ENCODE measurements at places on chromosomes 12 and 14. TPM values are rescaled to one million over a fixed set of nuclear protein-coding genes. Genes with fewer than 3 reads are reported as not detected.
A peak's percentile ranks its signal among the peaks of the same experiment; 100 is the strongest.

The ADCY4 gene
- 0.08 TPM for polyA plus RNA-seq

GRCh38 chr14:54343272-54344121 lies 53.3 kb upstream of the CDKN3 start:
- H3K36me3 ChIP-seq: no peaks in the 10 kb centered on the region
- no peaks in the 10 kb centered on the region for H3K27me3 ChIP-seq
- H3K4me3 ChIP-seq: no peak overlapping the region
- peaks cover 21% of the 10 kb centered on the region for H3K4me1 ChIP-seq

GRCh38 chr14:105844810-105845724 lies 318.7 kb downstream of the TMEM121 start:
- no peak overlapping the region for H3K4me3 ChIP-seq
- no peaks in the 10 kb centered on the region for H3K4me1 ChIP-seq
- no peak overlapping the region for H3K27ac ChIP-seq
- no peaks in the 10 kb centered on the region for H3K27me3 ChIP-seq
- DNase-seq: no peak
- H3K36me3 ChIP-seq: no peaks in the 10 kb centered on the region

DNA sequence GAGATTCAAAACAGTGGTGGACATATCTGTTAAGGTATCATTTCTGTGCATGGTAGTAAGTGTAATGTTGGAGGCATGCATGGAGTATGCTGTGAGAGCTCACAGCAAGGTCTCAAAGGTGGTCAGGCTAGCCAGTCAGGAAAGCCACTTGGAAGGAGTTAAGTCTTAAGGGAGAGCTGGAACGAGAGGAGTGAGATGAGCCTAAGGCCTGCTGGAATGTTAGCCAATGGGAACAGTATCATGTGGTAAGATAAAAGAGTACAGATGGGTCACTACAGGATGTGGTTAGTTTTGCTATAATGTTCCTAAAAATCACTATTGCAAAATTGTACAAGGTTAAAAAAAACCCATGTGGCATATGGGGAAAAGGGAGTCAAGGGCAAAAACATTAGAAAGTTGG lies 311.7 kb upstream of the E2F7 start:
- DNase-seq: no peak
- no peak overlapping the region for H3K4me3 ChIP-seq
- no peak overlapping the region for H3K27ac ChIP-seq
- no peaks in the 10 kb centered on the region for H3K36me3 ChIP-seq
- H3K4me1 ChIP-seq: no peaks in the 10 kb centered on the region

The AKAP5 gene
- polyA plus RNA-seq: 0.28 TPM

GRCh38 chr12:66633676-66634075 lies 45.2 kb downstream of the GRIP1 start:
- no peak for DNase-seq
- no peak overlapping the region for H3K4me3 ChIP-seq
- H3K27ac ChIP-seq: no peak overlapping the region
- no peaks in the 10 kb centered on the region for H3K27me3 ChIP-seq
- no peaks in the 10 kb centered on the region for H3K4me1 ChIP-seq

The RFX4 gene
- polyA plus RNA-seq: not detected

The ADAMTS20 gene
- not detected for polyA plus RNA-seq

DNA sequence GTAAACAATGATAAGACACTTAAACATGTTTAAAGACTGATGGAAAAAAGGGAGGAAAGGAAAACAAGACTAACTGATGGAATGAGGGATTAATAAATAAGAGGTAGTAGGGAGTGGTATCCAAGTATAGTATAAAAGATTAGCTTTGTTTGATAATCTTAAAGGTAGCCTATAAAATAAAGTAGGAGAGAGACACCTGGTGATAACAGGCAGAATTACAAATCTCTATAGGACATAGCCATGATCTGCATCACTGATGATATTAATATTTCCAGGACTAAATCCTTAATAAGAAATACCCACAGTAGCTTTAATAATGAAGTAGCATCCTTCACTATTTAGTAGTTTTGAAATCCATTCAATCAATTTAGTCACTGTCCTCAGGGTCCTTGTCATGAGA lies 30.4 kb downstream of the DLGAP5 start:
- H3K4me1 ChIP-seq: no peaks in the 10 kb centered on the region
- peaks cover 26% of the 10 kb centered on the region for H3K36me3 ChIP-seq
- H3K27ac ChIP-seq: no peak overlapping the region

The TMEM30B gene
- 0.15 TPM for polyA plus RNA-seq

The KRT82 gene
- polyA plus RNA-seq: not detected

GRCh38 chr14:99593971-99594841 lies 9.8 kb downstream of the CCDC85C start:
- DNase-seq: no peak
- peaks cover 17% of the 10 kb centered on the region for H3K4me1 ChIP-seq
- peak overlapping the region; percentile 28 for H3K27ac ChIP-seq
- no peaks in the 10 kb centered on the region for H3K27me3 ChIP-seq
- no peaks in the 10 kb centered on the region for H3K36me3 ChIP-seq
- no peak overlapping the region for H3K4me3 ChIP-seq

- DNase-seq: no peak
- no peaks in the 10 kb centered on the region for H3K36me3 ChIP-seq
- H3K4me1 ChIP-seq: no peaks in the 10 kb centered on the region
- H3K27me3 ChIP-seq: no peaks in the 10 kb centered on the region
These were observed 33.5 kb downstream of the A2ML1 start for GRCh38 chr12:8855891-8856290.

The OTOGL gene
- 0.97 TPM for polyA plus RNA-seq

The MAP3K9 gene
- 2.0 TPM for polyA plus RNA-seq

DNA sequence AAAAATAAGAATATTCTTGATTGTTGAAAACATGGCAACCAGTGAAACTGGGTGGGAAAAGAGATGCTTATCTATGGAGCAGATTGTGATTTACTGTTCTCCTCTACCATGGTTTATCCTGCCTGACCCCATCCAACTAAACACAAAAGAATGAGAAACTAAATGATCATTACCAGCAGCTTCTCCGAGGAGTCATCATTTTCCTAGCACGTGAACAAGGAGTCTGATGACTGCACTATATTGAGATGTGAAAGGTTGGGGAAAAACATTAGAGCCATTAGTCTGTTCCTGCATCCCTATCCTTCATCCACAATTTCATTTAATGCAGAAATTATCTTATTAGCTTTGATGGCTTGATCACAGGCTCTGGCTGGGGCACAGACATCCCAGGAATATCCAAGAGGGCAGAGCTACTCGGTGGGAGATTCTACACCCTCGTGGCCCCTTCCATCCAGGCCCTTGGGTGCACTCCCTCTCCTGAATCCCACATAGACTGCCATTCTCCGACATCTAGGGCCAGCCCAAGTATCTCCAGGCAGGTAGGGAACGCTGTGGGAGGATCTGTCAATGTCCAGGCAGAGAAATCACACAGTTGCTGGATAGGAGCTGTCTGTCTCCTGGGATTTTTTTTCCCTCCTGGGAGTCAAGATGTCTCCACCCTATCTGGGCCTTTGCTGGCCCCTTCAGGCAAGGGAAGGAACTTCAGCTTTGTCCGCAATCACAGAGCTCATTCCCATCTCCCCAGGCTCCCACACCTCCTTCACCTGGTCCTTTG lies 43.3 kb upstream of the DHRS4 start:
- H3K4me3 ChIP-seq: no peak overlapping the region
- no peak overlapping the region for H3K27ac ChIP-seq
- H3K4me1 ChIP-seq: no peaks in the 10 kb centered on the region
- H3K27me3 ChIP-seq: no peaks in the 10 kb centered on the region
- no peaks in the 10 kb centered on the region for H3K36me3 ChIP-seq

The FGF23 gene
- polyA plus RNA-seq: not detected

DNA sequence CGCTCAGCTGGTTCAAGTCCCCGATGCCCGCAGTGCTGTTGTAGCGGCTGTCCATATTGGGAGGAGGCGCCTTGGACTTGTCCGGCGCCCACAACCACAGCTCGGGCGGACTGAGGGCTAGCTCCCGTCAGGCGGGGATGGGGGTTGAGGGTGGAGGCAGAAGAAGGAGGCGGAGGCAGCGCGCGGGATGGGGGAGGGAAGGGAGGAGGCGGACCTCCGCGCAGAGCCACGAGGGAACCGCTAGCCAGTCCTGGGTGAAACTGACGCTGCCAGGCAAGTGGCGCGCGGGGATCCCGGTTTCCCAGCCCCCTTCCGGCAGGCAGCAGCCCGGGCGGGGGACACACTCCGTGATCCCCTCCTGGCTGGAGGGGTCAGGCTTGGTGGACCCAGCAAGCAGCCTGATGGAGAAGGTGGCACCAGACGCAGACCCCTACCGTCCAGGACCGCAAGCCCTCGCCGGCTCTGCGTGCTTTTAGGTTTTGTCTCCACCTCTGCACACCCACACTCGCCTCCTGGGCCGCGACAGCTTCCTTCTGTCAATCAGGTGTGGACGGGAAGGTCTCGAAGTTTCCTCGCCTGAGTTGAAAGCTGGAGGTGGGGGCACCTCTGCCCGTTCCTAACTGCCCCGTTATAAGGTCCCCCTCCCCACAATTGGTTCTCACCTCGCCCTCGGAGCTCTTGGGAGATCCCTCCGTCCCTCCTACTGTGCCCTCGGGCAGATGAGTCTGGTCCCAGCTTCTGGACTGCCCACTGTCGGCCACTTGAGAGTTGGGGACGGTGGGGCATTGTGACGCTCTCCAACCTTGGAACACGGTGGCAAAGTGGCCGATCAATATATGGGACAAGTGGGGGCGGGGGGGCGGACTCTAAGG lies at the start of gene CPNE8:
Gene CPNE8 (minus strand): TSS at position 112 of the 872 bp plus-strand sequence. CDS start 57 bp downstream, at position 55.
- DNase-seq: peak; percentile 55
- H3K4me3 ChIP-seq: peak within 1 kb of the TSS; percentile 54
- H3K27ac ChIP-seq: no peak within 1 kb of the TSS
- H3K36me3 ChIP-seq: no peaks in the 10 kb centered on the region
- H3K27me3 ChIP-seq: no peaks in the 10 kb centered on the region
- H3K4me1 ChIP-seq: no peaks in the 10 kb centered on the region

DNA sequence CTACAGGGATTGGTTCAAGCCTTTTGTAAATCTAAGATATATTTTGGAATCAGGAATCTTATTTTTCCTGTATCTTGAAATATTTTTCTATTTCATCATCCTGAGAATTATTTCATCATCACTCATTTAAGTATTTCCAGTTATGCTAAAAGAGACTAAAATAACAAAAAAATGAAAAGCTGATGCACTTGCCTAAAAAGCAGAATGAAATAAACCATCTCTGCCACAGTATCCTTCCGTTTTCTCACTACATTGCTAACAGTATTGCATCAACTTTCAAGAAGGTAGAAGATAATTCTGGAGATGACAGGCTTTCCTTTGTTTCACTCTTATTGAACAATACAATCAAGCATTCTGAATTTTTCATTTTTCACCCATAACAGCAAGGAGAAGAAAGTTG lies 31.1 kb upstream of the EIF5 start:
- H3K27me3 ChIP-seq: no peaks in the 10 kb centered on the region
- H3K4me3 ChIP-seq: no peak overlapping the region
- DNase-seq: no peak

Measured in SK-N-SH (cell line).